NCI-H1417 (cell line): ENCODE measurements at places on chromosomes 5 and 9.

DNA sequence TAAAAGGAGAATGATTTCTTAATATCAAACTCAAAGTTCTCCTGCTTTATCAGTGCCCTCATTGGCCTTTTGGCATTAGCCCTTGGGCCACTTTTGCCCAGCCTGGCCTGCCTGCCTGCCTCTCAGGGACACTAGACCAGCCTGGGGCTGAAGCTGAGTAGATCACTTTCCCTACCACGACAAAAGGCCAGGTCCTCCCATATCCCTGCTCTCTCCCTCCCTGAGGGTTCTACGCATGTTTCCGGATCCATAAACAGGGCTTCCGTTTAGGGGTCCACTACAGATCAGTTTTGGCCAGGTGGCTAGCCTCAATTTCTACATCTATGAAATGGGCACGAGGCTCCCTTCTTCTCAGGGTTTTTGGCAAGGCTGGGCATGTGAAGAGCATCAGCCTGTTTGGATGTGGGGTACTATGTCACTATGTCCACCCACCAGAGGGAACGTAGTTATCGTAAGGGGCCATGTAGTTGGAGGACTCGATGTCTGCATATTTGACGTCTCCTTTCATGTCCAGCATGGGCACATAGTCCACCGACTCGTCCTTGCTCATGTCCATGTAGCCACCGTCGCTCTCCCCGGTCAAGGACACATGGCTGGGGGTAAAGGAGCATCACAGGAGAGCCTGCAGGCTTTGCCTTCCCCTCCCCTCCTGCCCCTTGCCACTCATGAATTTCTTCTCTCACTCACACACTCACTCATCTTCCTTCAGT, 34.0 kb downstream of the PDGFRB start:
- DNase-seq = no peak

DNA sequence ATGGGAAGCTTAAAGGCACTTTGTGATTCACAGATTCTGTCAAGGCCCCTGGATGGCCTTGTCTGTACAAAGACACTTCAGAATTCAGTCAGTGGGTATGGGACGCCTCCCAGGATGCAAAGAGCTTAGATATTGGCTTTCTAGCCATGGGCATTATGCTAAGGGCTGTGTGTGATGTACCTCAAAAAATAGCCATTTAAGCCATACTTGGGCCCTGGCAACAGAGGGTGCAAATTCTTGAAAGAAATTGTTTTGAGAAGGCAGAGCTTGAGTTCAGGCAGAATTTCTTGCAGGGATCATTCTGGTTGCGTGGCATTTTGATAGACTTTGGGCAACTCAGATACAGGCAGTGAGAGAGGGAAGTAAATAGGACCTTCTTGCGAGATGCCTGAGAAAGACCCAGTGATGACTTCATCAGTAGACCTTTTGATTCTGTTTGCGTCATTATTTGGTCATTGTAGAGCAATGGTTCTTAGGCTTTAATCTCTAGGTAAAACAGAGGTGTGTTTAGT, 3.9 kb downstream of the CYFIP2 start:
- DNase-seq = no peak

DNA sequence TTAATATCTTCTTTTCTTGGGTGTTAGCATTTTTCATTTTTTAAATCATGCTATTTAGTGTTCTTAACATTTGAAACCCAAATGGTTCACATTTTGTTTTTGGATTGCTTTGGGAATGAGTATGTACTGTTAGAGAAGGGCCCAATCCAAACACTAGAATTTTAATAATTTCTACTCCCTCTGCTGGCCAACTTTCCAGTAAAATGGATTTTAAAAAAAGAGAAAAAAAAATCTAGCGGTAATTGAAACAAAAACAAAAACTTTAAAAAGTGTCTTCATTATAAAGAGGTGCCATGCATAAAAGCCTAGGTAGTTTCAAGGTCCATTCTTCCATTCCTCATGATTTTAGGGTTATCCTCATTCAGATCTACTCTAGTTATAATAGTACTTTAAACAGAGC, 32.1 kb upstream of the RICTOR start:
- no peak for DNase-seq

DNA sequence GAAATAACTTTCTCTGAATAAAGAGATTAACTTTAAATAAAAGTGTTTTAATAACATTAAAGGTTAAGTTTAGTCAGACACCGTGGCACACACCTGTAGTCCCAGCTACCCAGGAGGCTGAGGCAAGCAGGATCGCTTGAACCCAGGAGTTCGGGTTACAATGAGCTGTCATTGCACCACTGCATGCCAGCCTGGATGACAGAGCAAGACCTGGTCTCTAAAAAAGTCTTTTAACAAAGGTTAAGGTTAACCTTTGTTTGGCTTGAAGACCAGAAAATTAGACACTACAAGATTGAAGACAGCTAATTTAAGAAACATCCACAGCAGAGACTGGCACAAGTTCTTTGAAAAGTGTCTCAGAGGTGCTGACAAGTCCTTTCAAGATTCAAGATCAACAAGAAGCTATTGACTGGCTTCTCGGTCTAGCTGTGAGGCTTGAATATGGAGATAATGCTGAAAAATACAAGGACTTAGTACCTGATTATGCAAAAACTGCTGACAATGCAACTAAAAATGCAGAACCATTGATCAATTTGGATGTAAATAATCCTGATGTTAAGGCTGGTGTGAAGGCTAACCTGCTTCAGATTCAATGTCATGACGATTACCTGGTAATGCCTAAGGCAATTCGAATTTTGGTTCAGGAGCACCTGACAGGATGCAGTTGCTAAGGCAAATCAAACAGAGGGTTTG, 48.8 kb downstream of the FAM81B start:
- peak; percentile 12 for DNase-seq

DNA sequence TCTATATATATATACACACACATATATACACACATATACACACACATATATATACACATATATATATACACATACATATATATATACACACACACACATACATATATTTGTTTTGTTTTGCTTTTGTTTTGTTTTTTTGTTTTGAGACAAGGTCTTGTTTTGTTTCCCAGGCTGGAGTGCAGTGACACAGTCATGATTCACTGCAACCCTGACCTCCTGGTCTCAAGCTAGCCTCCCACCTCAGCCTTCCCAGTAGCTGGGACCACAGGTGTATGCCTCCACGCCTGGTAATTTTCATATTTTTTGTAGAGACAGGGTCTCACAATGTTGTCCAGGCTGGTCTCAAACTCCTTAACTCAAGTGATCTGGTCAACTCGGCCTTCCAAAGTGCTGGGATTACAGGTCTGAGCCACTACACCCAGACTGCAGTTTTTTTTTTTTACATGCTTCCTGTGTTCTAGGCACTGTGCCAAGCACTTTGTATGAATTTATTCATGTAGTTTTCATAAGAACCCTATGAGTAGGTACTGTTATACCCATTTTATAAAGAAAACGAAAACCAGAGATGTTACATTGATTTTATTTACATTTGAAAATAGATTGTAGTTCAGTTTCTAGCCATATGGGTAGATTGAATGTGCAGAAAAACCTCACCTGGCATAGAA, 120.7 kb downstream of the PBX3 start:
- DNase-seq = no peak

DNA sequence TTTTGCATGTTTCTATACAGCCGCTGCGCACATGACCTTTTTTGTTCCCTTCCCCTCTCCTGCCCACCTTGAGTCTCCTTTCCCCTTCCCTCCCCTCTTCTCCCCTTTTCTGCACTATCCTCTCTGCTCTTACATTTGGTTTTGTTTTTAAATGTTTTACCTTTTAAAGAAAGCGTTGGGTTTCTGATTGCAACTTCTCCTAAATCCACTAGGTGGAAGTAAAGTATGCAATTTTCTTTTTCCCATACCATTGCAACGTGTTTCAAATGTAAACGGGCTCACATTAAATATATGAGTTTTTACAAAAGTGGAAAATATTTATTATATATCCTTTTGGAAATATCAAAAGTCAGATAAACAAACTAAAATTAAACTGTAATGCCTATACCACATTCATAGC, 500.9 kb downstream of the DIRAS2 start:
- DNase-seq = no peak

DNA sequence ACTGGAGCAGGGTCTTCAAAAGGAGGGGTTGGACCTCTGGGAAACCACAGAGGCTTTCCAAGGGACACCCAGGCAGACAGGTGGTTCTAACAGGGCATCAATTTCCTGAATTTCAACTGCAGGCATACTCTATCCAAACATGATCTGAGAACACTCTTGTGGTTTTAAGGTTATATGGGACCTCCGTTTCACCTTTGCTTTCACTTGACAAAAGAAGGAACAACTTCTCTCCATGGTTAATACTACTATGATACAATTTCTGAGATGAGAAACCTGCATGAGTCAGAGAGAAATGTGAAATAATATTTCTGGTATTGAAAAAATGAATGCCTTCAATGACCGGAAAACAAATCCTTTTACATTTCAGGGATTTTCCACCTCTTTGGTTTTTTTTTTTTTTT, 28.0 kb upstream of the ERAP1 start:
- no peak for DNase-seq

GRCh38 chr5:171700318-171700912, 85.2 kb upstream of the SMIM23 start:
- DNase-seq = no peak

- DNase-seq = no peak
Observed at GRCh38 chr5:68576805-68577204, 361.2 kb downstream of the PIK3R1 start.

DNA sequence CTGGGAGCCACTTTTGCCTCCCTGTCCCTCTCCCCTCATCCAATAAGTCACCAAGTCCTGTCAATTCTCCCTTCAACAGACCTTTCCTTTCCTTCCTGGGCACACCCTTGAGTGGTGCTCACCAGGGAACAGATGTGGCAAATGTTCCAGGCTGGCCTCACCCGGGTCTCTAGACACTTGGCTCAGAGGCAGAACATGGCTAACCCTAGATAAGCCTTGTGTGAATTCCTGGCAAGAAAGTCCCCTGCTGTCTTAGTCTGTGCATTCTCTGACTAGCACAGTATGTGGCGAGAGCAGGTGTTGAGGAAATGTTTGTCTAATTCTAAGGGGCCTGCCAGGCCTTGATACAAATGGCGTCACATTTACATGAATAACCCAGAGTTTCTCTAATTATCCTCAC, 41.2 kb upstream of the PTGS1 start:
- DNase-seq = no peak

DNA sequence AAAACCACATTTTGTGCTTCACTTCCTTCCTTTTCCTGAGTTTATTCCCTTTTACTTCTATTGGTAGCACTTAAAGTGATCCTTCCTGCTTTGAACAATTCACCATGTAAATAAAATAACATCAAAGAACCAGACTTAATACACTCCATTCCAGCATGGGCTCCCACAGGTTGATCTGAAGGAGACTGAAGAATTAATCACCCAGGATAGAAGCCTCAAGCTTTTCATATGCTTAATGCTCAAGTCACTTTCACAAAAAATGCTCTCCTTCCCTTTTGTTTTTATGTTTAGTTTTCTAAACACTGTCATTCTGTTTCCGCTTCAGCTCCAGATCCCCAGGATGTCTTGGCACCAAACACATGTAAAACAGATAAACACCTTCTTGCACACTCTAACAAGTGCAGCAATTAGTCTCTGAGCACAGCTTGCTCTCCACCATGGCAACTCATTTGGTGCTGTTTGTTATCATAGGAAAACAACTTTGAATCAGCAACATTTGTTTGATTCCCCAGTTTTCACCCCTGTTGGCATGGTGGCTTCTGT, 37.0 kb downstream of the DMRTA1 start:
- no peak for DNase-seq

DNA sequence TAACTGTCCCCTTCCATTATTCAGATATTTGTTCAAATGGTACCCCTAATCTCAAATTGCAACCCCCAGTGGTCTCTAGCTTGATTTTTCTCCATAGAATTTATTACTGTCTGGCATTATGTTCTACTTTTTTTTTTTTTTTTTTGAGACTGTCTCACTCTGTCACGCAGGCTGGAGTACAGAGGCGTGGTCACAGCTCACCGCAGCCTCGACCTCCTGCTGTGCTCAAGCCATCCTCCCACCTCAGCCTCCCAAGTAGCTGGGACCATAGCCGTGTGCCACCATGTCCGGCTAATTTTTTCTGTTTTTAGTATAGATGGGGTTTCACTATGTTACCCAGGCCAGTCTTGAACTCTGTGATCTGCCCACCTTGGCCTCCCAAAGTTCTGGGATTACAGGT, 2.0 kb upstream of the REEP5 start:
- no peak for DNase-seq

- DNase-seq = no peak
Observed at GRCh38 chr9:36127652-36128244, 8.8 kb upstream of the GLIPR2 start.

DNA sequence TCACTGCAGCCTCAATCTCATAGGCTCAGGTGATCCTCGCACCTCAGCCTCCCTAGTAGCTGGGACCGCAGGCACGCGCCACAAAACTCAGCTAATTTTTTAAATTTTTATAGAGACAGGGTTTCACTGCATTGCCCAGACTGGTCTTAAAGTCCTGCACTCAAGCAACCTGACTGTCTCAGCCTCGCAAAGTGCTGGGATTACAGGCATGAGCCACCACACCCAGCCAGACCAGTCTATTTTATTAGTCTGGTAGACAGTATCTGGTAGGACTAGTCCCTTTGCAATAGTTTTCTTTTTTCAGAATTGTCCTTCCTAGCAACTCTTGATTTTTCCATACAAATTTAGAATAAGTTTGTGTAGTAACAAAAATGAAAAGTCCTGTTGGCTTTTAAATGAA, 14.1 kb upstream of the GPR150 start:
- DNase-seq = no peak

DNA sequence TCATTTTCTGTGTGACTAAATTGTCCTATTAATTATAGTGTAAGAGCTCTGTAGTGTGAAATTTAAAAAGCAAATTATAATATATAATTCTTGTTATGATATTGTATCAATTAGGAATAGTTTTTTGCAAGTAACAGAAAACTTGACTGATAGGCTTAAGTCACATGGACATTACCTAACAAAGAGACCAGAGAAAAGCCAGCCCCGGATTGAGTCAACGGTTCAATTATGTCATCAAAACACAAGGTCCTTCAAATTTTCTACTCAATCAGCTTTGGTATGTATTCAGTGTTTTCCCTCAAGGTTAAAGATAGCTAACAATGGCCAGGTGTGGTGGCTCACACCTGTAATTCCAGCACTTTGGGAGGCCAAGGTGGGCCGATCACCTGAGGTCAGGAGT, 126.7 kb upstream of the PTGER4 start:
- DNase-seq = no peak

- DNase-seq = no peak
Observed at GRCh38 chr5:41519801-41520200, 9.4 kb upstream of the PLCXD3 start.

DNA sequence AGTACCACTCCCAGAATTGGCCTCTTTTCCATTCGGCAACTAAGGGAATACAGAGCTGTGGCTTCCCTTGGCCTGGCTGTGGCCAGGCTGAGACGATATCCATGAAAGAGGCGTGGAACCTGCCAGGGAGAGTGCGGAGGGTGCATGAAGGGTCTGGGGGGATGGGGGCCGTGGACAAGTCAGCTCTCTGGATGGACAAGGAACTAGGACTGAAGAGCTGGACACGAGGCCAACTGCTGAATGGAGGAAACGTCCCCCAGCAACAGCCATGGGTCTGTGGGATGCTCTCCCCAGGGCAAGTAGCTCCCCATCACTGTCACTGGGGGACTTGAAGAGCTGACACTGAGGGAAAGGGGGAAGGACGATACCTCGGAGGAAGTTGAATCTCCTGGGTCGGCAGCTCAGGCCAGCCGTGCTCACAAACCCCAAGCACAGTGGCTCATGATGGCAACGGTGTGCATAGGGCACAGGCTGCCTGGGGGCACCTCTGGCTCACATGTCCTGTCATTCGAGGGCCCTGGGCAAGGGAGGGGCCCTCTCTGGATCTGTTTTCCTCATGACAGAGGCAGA, 4.1 kb upstream of the OLFM1 start:
- DNase-seq = no peak

GRCh38 chr5:122182491-122182921, 53.2 kb downstream of the ZNF474 start:
- no peak for DNase-seq

GRCh38 chr9:127769929-127770582, 8.4 kb downstream of the SH2D3C start:
- no peak for DNase-seq
